T-cell (primary cell): ENCODE measurements at places on chromosomes 13 and 19.

DNA sequence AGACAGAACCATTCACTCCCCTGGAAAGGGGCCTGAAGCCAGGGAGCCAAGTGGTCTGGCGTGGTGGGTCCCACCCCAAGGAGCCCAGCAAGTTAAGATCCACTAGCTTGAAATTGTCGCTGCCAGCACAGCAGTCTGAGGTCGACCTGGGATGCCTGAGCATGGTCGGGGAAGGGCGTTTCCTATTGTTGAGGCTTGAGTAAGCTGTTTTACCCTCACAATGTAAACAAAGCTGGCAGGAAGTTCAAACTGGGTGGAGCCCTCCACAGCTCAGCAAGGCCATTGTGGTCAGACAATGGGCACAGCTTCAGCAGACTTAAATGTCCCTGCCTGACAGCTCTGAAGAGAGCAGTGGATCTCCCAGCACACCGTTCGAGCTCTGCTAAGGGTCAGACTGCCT, 195.6 kb upstream of the DACH1 start:
- DNase-seq, result no peak

- no peak for DNase-seq
Measured at GRCh38 chr13:113320226-113320875, 23.3 kb downstream of the LAMP1 start.

DNA sequence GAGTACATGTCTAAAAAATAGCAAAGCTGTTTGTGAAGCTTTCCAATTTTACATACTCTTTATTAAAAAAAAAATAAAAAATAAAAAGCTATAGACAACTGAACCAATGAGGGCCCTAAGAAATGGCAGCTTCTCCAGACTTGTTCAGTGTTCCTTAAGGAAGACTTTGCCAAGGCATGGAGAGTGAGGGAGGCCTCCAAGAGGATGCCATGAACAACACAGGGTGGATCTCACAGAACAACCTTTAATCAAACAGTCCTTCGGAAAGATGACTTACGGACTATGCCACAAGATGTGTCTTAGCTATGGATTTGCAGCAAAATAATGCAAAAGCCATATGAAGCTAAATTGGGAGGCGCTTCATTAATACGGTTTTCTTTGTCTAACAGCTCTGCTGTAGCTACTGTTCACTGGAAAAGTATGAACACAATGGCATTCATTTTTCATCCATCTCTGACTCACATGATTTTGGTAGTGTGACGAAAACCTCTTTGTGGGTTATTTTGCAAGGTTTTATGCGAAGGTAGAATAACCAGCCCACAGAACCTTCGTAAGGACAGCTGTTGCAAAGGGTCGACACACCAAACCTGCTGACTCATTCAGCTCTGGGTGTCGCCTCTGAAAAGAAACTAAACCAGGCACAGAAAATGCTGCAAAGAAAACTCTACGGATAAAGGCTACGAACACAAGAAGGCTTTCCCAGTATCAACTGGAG, 27.7 kb downstream of the EFNB2 start:
- DNase-seq, result no peak

DNA sequence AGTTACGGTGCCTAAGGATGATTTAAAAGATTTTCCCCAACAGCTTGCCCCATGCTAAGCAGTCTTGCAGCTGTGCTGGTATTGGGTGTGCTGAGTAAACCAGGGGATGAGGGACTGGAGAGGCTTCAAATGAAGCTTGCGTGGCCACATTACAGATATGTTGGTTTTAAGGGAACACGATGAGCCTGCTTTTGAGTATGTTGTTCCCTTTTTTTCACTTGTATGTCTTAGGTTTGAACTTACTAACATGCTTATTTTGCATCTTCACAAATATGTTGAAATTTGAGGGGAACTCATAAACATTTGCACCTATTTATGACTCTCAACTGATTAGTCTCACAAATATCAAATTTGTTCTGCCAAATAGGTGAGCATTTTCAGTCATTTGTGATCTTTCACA, 2.0 kb upstream of the IL17D start:
- no peak for DNase-seq

GRCh38 chr19:9622531-9622930, 1.5 kb upstream of the ZNF561 start:
- DNase-seq, result no peak

GRCh38 chr13:60986301-60986700, 429.3 kb downstream of the PCDH20 start:
- no peak for DNase-seq

- DNase-seq, result peak; percentile 11
Measured at GRCh38 chr19:38433268-38433733, at the start of gene RYR1. RYR1 (plus strand) TSS chr19:38433691; CDS start chr19:38433830, 139 bp downstream.

DNA sequence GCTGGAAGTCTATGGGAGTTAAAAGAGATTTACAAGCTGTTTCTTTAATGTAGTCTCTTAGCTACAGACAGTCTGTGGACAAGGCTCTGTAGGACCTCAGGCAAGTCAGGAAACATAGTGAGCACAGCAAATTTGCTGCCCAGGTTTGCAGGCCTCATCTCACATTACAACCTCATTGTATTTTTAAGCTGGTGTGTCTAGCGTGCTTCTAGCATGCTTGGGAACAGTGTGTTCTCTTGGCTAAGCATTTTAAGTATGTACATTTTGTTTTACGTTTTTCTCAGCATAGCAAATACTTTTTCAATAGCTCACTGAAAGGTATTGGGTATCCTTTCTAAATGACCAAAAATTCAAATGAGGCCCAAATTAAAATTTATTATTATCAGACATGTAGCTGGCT, 113.2 kb downstream of the STARD13 start:
- DNase-seq, result no peak

DNA sequence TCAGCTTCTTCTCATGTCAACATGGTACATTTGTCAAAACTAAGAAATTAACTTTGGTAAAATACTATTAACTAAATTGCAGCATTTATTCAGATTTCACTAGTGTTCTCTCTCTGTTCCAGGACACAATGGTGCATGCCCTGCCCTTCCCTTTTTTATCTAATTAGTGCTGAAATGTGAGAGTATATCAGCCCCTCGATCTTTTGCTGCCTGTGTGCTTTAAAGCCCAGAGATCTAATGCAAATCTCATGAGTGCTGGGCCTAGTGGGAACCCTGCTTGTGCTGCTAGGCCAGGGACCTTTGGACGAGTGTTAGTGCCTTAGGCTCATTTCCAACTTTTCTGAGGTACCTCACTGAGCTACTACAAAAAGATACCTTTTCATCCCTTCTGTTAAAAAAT, 221.1 kb upstream of the EDNRB start:
- no peak for DNase-seq

GRCh38 chr13:20616059-20616797, 49.3 kb downstream of the IFT88 start:
- no peak for DNase-seq

GRCh38 chr19:36030264-36031148, 2.2 kb downstream of the CLIP3 start:
- no peak for DNase-seq

DNA sequence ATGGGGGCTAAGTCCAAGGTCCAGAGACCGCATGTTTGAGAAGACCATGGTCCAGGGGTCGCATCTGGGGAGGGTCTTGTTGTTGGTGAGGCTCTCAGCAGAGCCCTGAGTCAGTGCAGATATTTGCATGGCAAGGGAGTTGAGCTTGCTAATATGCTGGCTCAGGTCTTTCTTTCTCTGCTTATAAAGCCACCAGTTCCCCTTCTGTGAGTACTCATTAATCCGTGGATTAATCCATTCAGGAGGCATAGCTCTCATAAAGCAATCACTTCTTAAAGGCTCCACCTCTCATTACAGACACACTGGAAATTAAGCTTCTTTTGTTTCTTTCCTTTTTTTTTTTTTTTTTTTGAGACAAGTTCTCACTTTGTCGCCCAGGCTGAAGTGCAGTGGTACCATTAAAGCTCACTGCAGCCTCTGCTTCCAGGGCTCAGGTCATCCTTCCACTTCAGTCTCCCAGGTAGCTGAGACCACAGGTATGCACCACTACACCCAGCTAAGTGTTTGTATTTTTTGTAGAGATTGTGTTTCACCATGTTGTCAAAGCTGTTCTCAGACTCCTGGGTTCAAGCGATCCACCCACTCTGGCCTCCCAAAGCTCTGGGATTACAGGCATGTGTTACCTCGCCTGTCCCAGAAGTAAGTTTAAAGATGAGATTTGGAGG, 216.4 kb downstream of the SLITRK5 start:
- no peak for DNase-seq
